ENCODE measurements at places on chromosomes 3 and 15.

DNA sequence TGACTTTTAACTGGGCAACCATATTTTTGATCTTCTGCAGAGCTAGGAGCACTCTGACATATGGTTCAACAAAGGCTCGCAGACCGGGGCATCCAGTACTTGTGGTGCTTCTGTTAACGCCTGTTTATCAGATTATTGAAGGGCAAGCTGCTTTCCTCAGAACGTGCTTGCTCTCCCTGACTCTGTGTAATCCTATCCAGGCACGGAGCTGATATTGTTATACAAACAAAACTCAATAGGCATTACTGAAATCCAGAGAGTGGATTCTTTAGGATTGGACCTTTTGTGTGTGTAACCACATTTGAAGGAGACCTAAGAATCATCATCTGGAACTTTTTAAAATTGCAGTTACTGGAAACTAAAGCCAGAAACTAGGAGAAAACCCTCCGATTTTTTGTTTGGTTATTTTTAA, 246.5 kb downstream of the PTPRG start:
- DNase-seq: no peak

DNA sequence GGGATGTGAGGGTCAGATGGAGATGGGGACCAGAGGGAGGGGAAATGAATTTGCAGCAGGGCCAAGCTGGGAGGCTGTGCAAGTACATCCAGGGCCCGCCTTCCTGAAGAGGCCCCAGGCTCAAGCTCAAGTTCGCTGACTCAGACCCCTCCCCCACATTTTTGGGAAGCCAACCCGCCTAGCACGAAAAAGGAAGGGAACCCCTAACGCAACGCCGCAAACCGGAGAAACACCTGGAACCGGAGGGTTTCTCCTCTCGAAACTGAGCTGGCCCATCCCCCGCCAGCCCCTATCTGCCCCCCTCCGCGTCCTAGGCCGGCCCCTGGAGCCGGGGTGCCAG, 624 bp downstream of the AP3B2 start:
- DNase-seq: no peak

DNA sequence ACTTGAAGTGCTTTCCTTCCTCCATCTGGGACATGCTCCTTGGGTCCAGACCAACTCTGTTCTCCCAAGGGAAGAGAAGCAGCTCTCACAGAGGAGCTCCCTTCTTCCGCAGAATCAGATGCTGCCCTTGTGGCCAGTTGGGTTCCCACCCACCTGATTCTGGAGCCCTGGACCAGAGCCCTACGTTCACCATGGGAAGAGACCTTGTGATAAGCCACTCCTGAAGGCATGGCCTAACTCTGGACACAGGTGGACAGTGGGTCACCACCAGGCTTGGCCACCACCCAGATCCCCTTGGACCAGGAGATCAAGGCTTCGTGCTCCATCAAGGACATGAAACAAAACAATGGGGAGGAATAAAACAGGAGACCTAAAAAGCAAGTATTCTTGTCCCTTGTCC, 172.2 kb downstream of the RPLP1 start:
- no peak for DNase-seq

- no peak for DNase-seq
Measured at GRCh38 chr15:66803182-66803729, 101.2 kb downstream of the SMAD6 start.

DNA sequence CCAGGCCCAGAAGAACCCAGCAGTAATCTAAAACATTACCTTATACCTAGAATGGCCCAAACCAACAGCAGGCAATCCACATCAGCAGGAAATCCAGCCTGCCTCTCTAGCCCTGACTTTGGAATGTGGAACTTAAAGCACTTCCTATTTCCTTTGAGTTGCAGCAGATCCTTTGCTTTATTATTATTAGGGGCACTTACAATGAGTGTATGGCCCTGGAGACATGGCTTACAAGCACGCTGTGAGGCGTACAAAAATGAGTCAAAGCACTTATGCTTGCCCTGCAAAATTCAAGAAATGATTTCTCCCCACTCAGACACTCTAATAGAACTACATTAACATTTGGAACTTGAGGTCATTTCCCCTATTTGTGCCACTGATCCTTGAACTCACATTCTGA, 9.5 kb upstream of the KNSTRN start:
- DNase-seq: no peak

- DNase-seq: no peak
Measured at GRCh38 chr3:143450632-143451031, 331.1 kb downstream of the CHST2 start.

- no peak for DNase-seq
Measured at GRCh38 chr3:7546253-7546652, 685.3 kb downstream of the GRM7 start.

GRCh38 chr15:52139599-52140462, 27.3 kb upstream of the BCL2L10 start:
- peak; percentile 32 for DNase-seq

GRCh38 chr3:59247402-59247841, 197.6 kb upstream of the CFAP20DC start:
- DNase-seq: no peak

DNA sequence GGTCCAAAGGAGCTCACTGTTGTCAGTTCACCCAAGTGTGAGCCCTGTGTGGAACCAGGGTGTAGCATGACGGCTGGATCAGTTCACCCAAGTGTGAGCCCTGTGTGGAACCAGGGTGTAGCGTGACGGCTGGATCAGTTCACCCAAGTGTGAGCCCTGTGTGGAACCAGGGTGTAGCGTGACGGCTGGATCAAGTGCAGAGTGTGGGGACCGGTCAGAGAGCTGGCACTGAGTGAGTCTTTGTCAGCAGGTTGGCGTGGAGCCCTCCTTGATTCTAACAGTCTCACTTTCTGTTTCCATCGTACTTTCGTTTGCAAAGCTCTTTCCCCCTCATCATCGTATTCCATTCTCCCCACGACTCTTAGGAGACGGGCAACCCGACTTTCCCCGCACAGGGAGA, 57.9 kb upstream of the DLG1 start:
- no peak for DNase-seq

DNA sequence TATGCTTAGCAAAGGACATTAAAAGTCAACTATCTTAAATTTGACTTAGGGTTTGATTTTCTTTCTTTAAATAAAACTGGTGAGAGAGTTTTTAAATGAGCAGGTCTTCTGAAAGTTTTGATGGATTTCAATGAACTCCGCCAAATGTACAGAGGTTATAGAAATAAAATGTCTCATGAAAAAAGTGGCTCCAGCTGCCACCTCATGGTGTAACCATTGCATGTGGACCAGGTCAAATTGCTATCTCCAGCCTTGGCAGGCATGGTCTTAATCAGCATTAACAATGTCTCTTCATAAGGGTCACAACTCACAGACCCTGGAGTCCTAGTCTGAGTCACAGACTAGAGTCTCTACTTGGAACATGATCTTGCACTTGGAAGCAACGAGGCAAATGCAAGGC, 182.3 kb downstream of the ADAMTS17 start:
- no peak for DNase-seq

DNA sequence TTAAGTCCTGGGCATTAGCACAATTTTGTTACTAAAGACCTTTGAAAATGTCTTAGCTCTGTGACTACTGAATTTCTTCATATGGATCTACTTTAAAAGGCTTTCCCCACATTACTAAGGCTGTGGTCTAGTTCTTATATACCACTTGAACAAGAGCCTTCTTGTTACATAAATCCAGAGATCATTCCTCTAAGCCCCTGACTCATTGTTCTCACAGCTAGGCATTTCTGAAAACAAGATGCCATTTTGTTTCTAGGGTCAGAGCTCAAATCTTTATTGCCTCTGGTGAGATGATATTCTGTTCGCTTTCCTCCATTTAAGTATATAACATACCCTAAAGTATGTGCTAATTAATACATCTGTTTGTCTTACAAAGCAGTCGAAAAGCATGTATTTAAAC, 29.8 kb upstream of the LPP start:
- DNase-seq: no peak

DNA sequence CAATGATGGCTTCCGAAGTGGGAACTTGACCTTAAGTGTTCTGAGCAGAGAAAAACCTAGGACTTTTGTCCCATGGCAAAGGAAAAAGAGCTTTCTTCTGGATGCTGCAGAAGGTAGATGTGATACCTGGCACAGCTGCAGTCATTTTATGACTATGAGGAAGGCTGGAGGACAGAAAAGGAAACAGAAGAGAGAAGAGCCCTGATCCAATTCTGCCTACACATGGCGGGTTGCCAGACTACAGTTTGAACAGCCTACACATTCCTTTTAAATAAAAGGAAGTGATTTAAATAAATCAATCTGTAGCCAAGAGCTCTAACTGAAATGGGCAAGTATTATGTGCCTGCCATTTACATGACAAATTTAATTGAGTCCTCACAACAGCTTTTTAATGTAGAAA, 43.6 kb upstream of the CHRNB4 start:
- DNase-seq: no peak

GRCh38 chr15:80509800-80510199, 105.6 kb downstream of the ARNT2 start:
- no peak for DNase-seq

GRCh38 chr3:98745718-98746117, 17.4 kb upstream of the ST3GAL6 start:
- DNase-seq: no peak

DNA sequence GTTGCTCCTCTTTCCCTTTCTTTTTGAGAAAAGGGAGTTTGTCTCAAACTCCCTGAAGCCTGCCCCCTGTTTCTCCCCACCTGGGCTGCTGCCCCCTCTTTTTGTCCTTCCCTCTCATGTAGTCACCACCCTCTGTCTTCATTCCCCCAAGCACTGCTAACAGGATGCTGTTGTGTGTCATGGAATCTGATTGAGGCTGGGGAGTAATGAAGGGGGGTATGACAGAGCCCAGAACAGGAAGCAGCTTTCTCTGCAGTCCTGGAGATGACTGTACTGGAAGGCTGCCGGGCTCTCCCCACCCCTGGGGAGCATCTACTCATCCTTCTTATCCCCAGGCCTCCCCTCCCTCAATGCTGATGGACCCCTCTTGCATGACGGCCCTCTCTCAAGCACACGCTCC, 181.6 kb downstream of the ABHD5 start:
- no peak for DNase-seq

- peak; percentile 51 for DNase-seq
Measured at GRCh38 chr15:40279437-40280141, 3.3 kb downstream of the ANKRD63 start.

DNA sequence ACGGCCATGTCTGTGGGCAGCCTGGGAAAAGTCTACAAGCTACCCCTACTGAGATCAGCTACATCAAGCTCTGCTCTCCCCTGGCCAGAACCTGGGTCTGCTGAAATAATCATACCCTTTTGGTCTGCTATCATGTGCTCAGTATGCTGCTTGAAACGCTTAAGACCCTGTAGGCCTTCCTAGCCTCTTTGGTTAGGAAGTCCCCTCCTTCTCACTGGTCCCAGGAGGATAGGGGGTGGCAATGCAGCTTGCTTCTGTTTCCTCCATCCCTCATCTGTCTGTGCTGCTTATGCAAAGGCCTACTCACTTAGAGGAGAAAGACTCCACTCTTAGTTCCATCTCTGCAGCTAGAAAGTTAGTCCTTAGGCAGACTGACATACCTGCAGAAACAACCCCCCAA, 118.2 kb upstream of the RASGRP1 start:
- DNase-seq: no peak

- peak; percentile 33 for DNase-seq
Measured at GRCh38 chr15:45126535-45127158, 3.0 kb downstream of the DUOXA1 start.

- no peak for DNase-seq
Measured at GRCh38 chr3:157051055-157051454, 108.9 kb downstream of the CCNL1 start.

DNA sequence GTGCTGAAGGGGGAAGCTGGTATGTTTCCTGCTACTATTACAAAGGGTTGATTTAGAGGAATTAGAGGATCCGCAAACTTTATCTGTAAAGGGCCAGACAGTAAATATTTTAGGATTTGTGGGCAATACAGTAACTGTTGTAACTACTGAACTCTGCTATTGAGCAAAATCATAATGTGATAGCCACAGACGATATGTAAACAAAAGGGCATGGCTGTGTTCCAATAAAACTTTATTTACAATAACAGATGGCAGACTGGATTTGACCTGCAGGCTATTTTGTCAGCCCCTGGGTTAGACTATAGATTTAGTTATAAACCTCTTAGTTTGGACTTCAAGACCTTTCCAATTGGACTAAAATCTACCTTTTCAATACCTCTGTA, 27.8 kb upstream of the KCNMB2 start:
- no peak for DNase-seq

DNA sequence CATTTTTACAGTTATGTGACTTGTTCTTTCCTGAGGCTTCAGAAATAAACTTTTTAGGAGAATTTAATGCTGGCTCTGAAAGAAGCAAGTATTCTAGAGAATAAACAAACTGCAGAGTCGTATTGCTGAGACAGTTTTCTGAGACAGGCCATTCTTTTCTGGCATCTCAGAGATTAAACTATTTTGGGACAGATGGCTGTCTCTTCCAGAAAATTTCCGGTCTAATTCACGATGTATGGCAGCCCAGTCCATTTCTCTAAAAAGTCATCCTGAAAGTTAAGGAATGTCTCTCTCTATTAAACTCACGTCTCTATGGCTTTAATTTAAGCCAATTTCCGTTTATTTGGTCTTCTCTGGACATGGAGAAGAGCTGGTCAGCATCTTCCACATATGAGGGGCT, 208.6 kb downstream of the FEZF2 start:
- no peak for DNase-seq

GRCh38 chr15:56815247-56815646, 81.9 kb upstream of the ZNF280D start:
- no peak for DNase-seq

GRCh38 chr3:87359025-87359424, 82.6 kb upstream of the POU1F1 start:
- DNase-seq: no peak

DNA sequence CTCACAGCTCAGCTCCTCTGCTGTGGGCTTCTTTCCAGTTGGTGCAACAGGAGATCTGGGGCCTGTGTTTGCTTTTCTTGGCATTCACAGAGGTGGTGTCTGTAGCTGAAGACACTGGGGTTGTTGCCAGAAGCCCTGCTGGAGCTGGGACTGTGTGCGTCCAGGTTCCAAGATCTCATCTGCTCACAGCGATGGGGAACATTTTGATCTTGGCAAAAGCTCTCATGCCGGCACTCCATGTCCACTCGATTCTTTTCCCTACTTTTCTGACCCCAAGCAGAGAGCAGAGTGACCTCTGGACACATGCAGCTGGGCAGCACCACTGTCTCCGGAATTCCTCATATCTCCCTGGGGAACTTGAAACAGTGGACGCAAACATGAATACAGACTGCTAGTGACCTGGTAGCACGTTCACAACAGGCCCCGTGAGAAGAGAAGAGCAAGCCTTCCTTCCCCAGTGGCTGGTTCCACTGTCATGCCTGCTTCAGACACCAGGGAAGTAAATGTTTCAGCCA, 36.1 kb upstream of the MECOM start:
- DNase-seq: no peak
